Naive B cell (primary cell): ENCODE measurements at places on chromosomes 12 and 14.
A peak's percentile ranks its signal among the peaks of the same experiment; 100 is the strongest.

GRCh38 chr14:97625477-97625876 lies 828.3 kb downstream of the VRK1 start:
- DNase-seq, result no peak

GRCh38 chr14:93295541-93296220 lies 37.2 kb downstream of the BTBD7 start:
- DNase-seq, result no peak

DNA sequence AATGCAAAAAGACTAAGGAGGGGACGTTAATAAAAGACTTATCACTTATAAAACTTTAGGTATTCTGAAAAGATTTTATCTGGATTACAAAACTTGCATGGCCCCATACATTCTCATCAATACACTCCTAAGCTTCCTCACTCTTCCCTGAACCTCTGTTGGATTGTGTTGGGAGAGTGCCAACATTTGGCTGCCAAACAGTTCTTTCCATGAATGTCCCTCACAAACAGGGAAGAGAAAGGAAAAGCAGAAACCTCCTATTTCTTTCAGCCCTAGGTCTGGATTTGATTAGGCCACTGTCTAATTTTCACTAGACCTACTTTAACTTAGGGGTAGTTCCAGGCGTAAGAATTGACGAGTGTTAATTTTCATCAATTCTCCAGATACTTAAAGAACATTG lies 11.7 kb downstream of the PTHLH start:
- no peak for DNase-seq

- DNase-seq, result no peak
Observed at GRCh38 chr12:94957006-94957405, 46.5 kb downstream of the NDUFA12 start.

- DNase-seq, result no peak
Observed at GRCh38 chr14:88044776-88045446, 40.0 kb downstream of the GPR65 start.

- DNase-seq, result no peak
Observed at GRCh38 chr12:50918584-50919316, 33.6 kb upstream of the HIGD1C start.

DNA sequence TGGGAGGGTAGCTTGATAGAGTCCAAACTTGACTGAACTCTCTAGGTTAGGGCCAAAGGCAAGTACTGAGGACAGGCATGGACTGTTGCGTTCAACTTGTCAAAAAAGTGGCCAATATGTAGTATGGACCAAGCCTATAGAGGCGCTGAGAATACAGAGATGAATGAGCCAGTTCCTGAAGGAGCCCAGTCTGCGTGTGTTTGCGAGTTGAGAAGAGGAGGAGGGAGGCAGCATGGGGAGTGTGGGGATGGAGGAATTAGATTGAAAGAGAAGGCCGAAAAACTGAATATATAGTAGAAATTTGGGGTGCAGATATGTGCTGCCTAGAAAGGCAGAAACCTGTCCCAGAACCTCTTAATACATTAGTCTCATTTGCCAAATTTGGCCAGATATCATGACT lies 412.4 kb downstream of the PCNX1 start:
- no peak for DNase-seq

DNA sequence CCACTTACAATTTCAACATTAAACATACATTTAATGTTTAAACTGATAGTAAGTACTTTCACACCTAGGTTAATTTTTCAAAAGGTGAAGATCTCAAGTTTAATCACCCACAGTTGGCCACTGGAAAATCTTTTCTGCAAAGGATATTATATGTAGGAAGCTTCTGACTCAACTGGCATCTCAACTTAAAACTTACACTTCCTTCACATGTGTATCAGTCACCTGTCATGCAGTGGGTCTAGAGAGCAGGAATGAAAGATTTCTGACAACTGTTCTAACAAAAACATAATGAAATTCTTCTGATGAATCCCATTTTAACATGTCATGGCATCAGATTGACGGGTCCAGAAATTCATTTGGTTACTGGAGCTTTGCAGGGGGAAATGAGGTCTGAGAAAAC lies 192.8 kb downstream of the KLHL28 start:
- no peak for DNase-seq

DNA sequence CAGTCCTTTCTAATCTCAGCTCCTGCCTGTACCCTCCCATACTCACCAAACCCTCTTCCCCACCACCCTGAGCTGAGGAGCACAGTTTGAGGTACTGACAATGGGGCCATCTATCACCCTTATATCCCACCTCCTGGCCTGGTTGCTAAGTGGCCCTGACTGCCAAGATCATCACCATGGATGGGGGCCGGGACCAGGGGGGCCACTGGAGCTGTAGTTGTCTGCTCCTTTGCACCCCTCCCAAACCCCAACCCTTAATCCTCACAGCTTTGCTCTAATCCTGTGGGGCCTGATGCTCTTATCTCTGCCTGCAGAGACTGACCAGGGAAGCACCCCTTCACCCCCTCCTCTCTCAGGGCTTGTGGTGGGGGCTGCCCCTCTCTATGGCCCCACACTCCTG lies 395 bp upstream of the GNB3 start:
- DNase-seq, result no peak

GRCh38 chr12:4448943-4449850 lies 3.6 kb upstream of the FGF6 start:
- no peak for DNase-seq

DNA sequence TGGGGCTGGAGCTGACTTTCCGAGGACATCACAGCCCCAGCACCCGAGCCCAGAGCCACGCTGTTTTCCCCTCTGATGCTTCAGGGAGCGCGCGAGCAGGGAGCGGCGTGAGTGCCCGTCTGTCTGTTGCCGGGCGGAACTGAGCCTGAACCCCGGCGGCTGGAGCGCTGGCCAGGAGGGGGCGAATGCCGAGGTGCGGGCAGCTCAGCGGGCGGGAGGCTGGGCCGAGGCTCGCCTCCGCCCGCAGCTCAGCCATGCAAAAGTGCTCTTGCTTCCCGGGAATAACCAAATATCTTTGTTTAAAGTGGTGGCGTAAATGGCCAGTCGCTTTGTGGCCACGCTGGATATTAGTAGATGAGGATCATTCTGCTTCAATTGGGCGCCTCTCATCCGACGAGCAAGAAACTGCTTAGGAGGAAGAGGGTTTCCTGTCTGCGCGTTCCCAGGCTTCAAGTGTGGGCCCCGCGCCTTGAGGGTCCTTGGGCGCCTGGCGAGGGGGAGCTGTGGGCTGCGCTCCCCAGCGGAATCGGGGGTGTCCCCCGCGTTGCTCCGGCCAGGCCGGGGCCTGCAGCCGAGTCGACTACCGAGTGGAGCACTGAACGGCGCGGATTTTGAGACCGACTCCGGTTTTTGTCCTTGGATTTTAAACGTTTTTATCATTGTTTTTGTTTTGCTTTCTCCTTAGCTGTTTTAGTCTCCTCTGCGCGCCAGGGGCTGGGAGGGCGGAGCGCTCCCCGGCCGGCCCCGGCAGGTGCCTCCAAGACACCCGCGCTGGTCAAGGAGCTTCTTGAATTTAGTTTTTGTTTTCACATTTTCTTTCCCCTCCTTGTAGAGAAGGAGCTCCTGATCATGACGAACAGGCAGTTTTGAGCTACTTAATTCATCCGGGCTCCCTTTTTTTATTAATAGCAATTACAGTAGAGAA lies 831 bp upstream of the NKX2-1 start:
- no peak for DNase-seq

DNA sequence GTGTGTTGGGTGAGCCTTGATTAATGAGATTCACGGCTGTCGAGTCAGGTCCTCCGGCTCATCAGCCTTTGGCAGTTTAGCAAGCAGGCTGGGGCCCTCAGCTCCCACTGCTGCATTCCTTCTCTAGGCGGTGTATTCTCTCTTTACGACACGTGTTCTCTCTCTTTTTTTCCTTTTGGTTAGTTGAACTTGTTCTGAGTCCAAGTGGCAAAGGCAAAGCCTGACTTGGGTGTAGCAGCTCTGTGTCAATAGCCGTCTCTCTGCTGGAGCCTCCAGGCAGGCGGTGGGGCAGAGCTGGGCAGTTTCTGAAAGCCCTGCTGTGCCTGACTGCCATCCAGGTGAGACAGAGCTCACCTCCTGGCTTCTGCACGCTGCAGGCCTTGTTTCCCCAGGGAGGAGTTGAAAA lies 46.6 kb downstream of the SUSD6 start:
- no peak for DNase-seq

GRCh38 chr12:32102234-32102633 lies 4.4 kb upstream of the BICD1 start:
- no peak for DNase-seq

GRCh38 chr14:20848316-20848954 lies 42.8 kb upstream of the RNASE3 start:
- no peak for DNase-seq

DNA sequence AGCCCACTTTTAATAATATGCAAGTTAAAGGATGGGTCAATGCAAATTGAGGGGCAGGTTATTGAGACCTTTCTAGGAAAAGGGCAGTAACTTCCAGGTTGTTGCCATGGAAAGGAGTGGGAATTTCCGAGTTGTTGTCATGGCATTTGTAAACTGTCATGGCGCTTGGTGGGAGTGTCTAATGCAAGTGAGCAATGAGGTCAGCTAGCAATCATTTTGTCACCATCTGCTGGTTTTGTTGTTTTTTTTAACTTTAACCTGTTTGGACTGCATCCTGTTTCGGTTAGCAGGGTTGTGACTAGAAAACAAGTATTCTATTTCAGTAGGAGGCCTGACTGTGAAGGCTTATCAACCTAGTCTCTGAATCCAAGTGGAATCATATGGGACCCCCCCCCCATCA lies 85.8 kb upstream of the TSPAN11 start:
- DNase-seq, result no peak

GRCh38 chr12:55407866-55408265 lies 7.5 kb downstream of the OR6C65 start:
- no peak for DNase-seq

DNA sequence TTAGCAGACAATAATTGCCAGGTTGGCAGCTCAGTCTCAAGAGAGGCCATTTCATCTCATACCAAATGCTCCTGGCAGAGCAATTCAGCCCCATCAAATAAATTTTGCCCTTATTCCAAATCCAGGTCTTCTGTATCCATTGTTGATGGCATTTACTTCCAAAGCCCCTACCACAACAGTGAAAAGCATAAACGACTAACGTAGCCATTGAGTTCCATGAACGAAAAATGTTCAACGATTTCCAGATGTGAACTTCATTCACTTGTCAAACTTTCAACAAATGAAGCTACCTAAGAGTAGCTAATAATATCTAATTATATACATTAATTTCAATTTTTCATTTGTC lies 3.0 kb upstream of the GCN1 start:
- DNase-seq, result no peak

DNA sequence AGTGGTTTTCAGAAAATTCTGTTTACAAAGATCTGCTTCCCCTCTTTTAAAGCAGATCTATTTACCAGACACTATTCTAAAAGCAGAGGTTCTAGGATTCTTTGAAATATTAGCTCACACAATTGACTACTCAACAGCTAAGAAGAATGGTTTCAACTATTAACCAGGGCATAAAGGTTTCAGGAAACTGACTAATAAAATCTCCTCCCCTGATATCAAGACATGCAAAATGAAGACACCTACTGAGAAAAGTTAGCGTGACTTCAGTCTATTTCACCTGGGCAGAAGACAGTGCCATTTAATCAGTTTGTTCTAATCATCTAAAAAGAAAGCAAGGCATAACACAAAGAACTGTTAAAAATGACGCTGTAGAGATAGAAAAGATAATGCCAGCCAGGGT lies 22.2 kb downstream of the DAD1 start:
- no peak for DNase-seq

DNA sequence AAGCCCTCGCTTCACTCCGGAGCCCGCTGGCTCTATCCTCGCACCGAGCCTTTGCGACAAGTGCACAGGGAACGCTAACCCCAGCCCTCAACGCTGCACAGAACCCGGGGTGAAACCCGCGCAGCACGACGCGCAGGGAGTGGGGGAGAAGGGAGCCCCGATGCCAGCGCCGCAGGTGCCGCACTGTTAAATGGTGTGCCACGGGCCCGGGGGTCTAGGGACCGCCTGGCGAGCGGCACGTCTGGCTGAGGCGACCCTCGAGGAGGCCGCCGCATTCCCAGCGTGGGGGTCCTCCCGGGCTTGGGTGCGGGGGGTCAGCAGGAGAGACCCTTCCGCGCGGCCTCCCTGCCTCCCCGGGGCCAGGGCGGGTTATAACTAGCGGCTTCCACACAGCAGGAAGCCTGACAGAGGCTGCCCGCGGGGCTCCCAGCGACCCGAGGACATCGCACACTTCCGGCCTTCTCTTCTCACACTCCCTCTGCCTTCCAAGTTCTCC lies 23.8 kb upstream of the LRTM2 start:
- DNase-seq, result peak; percentile 40

DNA sequence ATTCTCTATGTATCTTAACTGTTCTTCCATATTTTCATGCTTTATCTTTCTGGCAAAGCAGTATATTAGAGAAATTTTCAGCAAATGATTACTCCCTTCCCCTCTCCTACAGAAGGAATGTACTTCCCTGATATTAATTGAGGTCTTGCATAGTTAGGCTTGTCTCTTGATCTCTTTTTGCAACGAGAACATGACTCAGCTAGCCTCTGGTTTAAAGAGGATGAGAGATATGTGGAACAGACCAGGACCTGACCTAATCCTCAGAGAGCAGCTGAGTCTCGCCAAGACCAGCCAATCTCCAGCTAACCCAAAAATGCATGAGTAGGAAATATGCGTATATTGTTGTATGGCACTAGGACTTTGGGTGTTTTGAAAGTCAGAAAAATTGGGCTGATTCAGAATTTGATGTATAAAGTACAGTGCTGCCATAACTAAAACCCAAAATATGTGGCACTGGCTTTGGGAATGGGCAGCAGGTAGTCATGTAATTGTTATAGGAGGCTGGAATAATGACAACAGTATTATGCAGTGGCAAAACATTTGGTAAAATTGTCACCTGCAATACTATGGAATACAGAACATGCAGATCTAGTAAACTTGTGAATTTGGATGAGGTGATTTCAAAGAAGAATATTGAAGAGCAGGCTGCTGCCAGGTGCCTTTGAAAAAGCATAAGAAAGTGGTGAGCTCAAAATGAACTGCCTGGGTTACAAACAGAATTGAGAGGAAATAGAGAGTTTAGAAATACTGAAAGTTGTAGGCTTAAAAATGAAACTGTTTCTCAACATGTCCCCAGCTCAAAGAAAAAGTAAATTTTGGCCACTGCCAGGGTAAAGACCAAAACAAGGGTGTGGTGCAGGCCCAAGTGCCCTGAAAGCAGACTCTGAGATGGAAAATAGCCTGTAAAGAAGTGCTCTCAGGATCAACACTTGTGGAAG lies 9.3 kb upstream of the USP15 start:
- no peak for DNase-seq

DNA sequence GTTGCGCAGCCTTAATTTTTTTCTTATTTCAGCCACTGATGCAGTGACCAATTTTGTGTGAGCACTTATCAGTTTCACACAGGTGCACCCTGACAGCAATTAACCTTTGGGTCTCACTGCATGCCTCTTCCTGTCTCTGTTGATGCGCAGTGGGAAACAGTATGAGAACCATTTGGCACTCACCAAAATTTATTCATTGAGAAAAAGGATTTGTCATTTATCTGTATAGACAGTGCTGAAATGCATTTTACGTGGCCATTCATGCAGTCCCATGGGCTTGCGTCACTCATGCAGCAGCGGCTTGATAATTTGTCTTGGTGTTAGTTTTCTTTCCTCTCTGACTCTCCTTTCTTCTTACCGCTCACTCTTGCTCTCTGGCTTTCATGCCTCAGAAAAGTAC lies 157.5 kb downstream of the C12orf75 start:
- no peak for DNase-seq
